ENCODE measurements at places on chromosomes 3 and 15.

DNA sequence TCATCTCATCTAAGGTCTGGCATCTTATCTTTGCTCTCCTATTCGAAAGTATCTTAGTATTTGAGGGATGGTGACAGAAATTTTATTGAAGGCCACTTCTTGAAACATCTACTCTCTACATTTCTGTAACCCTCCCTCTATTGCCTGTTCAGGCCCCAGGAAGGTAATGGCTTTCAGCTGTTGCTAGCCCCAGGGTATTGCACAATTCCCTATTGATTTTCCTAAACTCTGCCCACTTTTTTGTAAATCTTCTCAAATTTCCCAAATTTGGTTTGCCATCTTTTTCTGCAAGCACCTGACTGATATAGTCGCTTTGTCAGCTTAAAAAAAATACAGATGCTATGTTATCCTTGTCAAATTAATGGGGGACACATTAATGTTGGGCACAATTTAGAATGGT lies 242.1 kb downstream of the RAP2B start:
- DNase-seq, result no peak

DNA sequence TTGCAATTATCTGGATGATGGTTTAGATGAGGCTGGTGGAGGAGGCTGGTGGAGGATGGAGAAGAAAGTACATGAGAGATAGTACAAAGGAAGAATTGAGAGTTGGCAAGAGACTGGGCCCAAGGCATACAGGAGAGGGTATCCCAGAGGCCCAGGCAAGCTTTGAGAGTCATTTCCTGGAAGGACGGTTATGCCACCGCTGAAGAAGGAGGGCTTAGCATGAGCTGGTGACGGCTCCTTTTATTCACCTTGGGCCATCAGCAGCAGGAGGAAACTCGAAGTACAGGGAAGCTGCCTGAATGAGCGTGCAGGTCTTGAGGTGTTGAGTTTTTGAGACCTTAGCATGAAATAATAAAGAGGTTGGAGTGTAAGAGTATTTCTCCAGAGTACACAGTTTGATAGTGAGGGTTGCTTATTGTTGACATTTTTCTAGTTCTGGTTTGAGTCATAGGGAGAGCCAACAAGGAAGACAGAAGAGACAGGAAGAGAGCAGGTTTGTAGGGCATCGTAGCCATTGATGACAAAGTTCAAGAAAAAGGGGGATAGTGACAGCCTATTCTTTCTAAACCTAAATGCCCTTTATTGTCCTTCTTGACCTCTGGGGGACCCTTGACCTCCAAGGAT lies 13.8 kb downstream of the THSD4 start:
- no peak for DNase-seq

DNA sequence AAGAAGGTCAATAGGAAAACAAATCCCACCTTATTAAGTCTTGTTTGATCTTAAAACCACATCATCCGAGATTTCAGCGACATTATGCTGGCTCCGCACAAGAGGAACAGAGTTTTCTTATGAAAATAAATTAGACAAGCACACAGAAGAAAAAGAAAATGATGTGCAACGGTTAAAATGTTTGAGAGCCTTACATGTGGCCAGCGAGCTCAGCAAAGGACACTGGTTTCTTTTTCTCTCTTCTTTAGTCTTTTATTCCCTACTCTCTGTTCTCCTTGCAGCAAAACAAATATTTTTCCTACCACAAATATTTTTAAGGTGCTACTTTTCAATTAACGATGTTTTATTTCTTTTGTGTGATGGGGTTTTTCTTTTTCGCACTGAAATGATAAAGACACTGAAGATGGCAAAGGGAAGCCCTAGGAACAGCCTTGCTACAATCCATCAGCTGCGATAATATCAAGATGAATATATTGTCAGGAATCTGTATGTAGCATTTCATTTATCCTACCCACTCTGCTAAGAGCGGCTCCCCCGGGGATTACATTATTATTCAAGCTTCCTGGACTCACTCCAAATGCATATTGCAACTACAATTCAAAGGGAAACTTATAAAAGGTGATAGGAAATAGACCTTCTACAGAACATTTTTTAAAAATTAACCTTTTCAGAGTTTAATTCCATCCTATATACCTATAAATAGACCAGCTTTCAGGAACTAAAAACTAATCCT lies 72.9 kb downstream of the ANXA2 start:
- no peak for DNase-seq

DNA sequence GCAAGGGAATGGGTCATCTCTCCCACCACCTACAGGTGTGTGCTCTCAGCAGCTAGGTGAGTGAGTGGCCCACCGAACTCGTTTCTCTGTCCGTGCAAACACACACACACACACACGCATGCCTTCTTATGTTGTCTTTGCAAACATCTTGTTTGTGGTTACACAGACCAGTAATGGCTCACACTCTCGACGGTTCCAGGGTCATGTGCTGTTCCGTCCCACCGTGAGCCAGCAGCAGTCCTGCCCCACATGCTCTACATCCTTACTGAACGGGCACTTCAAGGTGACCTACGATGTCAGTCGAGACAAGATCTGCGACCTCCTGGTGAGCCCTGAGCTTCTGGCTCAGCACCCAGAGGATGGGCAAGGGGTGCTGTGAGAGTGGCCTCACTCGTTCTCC lies 4.3 kb downstream of the ITIH1 start:
- no peak for DNase-seq

DNA sequence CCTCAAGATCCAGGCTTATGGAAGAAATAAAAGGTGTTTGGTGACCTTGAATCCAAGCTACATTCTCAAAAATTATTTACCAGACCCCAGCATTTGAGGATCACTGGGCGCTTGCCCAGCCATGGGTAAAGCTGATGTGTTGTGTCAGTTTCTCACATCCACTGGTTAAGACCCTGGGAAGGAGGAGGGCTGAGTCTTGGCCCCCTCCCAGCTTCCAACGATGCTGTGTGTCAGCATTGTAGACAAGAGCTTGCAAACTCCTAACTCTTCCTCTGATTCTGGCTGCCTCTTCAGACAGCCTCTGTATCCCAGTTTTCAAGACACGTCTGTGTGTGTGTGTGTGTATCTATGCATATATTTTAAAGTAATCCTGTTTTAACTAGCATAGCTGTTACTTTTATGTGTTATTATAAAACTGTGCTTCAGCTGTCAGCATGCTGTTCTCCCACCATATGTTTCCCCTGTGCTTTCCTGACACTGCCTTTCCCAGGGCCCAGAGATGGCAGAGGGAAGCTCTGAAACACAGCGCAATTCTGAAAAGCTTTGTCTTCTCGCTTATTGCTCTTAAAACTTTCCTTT lies 157.3 kb upstream of the LRRN1 start:
- no peak for DNase-seq

GRCh38 chr15:66928784-66929183 lies 136.6 kb upstream of the SMAD3 start:
- DNase-seq, result no peak

- no peak for DNase-seq
Measured at GRCh38 chr3:167166012-167166411, 214.1 kb downstream of the ZBBX start.

- DNase-seq, result no peak
Measured at GRCh38 chr15:25682340-25682739, 180.8 kb downstream of the ATP10A start.

DNA sequence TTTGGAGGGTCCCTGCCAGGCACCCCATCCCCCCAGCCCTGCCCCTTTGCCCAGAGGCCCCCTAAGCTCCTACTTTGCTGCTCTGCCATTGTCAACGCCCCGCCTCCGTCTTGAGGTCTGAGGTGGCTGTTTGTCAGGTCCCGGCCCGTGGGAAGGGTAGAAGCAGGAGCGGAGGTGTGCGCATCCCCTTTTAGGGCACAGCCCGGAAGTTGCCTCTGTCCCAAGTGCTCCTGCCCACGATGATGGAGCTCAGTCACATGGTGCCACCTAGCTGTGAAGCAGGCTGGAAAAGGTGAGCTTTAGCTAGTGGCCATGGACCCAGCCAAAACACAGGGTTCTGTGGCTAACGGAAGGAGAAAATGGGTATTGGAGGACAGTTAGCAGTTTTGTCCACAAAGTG lies 28.5 kb upstream of the LCTL start:
- DNase-seq, result no peak

DNA sequence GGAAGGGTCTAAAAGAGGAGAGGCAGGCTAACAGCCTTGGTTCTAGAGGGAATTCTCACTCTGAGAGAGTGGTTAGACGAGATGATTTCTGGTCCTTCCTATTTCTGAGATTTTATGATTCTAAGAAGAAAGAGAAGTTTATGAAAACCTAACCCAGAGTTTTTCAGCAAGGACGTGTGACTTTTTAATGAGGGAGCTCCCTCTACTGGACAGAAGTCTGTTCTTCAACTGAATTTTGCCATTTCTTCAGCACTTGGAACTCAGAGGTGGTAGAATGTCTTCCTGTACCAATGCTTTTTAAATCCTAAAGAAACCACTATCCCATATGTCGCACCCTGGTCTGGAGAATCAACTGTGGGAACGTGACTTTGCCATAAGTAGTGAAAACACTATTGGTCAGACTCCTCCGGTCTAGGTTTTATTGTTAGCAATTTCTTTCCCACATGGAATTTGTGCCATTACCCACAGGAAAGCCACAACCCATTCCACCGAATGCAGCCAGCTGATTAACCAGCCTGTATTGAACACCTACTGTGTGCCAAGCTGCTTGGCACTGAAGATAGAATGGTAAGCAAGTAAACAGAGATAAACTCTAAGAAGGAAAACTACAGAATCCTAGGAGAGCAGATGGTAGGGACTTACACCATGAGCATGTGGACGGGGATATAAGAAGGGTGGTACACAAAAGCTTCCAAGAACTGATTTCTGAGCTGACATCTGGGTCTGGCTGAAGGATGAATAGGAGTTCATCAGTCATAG lies 199.5 kb upstream of the LMCD1 start:
- no peak for DNase-seq

DNA sequence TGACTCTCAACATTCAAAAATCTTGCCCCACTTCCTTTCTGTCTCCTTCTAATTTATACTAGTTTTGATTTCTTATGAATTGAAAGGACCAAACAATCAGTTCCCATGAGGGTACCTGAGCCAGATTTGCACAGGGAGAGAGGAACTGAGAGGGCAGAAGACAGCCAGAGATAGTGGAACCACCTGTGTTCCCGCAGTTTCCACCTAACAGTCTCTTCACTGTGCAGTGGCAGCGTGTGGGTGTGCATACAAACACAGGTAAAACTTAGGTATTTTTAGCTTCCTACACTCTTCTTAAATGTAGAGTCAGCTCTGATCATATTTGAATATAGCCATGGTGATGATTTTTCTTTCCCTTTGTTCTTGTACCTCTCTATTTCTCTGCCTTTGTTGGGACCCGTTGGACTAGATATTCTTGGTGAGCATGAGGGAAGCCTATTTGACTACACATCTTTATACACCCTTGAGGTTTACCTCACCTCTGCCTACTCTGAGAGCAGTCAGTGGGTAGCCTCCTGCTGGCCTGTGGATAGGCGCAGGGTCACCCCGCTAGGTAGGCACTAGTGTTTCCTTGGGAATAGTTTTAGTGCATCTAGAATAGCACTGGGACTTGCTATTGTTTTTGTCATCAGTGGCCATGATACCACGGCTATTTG lies 58.8 kb downstream of the MAP3K13 start:
- no peak for DNase-seq

- DNase-seq, result no peak
Measured at GRCh38 chr15:45287390-45287956, 35.4 kb downstream of the SLC28A2 start.

DNA sequence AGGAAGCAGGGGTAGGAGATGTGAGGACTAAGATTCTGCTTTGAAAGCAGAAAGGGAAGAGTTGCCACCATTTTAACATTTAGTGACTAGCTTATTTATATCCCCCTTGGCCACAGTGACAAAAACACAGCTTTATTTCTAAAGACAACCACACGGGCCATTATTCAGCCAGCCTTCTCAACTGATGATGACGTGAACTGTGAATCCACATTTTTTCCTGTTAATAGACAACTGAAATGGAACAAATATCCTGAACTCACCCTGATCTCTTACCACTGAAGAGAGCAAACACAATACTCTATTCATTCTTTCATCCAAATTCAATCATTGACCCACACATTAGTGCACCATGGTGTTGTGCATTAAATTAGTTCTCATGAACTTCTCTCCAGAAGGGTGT lies 145.1 kb downstream of the TNIK start:
- no peak for DNase-seq

GRCh38 chr3:69389520-69390248 lies 3.8 kb upstream of the FRMD4B start:
- no peak for DNase-seq
